ENCODE measurements at places on chromosomes 12 and 14. TPM values are rescaled to one million over a fixed set of nuclear protein-coding genes. Genes with fewer than 3 reads are reported as not detected.

Gene PCED1B
- 0.27 TPM for total RNA-seq

Gene DNAJC22
- 1.6 TPM for total RNA-seq

Gene SLCO1B1
- not detected for total RNA-seq

Gene RHOJ
- total RNA-seq = 7.4 TPM

Gene KLRK1
- total RNA-seq = not detected

Gene GDF11
- total RNA-seq = 4.7 TPM

Gene CRACR2A
- 16.8 TPM for total RNA-seq

Gene PLEKHG7
- total RNA-seq = not detected

Gene GNB3
- total RNA-seq = 3.4 TPM
